DMS53 (cell line): ENCODE measurements at places on chromosomes 5 and 9.

GRCh38 chr5:138833080-138833479 lies 42.1 kb downstream of the LRRTM2 start:
- DNase-seq = no peak

- DNase-seq = no peak
These were observed 4.3 kb upstream of the SURF6 start for GRCh38 chr9:133340256-133340655.

- DNase-seq = peak; percentile 79
These were observed 122.7 kb upstream of the LMX1B start for GRCh38 chr9:126490871-126491567.

DNA sequence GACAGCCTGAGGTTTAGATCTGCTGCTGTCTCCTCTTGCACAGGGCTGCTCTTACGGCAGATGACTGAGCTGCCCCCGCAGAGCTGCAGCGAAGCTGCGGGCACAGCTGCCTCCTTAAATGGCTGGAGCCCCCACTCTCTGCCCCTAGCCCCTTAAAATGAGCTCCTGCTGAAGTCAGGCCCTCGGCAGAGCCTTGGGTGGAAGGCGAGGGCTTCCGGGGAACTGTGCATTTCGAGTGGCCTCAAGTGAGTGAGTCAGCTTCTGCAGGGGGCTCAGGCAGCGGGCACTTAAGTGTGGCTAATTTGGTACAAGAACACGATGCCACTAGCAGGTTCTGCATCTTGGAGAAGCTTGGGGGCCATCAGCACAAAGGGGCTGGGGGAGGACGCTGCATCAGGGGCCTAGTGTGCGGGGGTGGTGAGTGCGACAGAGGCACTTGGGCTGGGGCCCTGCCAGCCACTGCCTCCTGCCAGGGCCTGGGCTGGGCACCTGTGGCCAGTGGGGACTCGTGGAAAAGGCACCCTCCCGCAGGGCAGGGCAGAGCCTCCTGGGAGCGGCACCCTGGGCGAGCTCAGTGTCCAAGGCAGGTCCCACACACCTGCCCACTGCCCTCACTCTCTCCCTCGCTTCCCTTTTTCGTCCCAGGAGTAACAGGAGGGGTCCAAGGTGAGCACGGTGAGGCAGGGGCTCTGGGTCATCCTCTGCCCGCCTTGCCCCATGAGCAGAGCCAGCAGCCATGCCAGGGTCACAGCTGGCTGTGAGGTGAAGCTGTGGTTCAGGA lies 28.8 kb upstream of the RNU6ATAC start:
- DNase-seq = peak; percentile 27

GRCh38 chr9:38393128-38393796 lies 760 bp downstream of the ALDH1B1 start:
- no peak for DNase-seq
